ENCODE measurements at places on chromosomes 1 and 21.

DNA sequence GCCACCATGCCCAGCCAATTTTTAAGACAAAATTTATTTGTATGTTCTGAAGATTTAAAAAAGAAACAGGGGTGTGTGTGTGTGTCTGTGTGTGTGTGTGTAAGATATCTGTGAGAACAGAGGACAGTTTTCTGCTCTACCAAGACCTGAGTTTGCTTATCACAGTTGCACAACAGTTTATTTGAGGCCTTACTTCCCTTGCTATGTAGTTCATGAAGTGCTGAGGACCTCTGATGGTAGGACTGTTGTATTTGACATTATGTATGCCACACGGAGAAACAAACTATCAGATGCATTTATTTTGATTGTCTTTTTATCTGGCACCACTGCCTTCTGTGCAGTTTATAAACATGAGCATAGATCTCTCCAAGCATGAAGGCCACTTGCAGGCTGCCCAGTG is 355.2 kb downstream of the PBX1 start:
- DNase-seq: no peak

GRCh38 chr1:87225171-87225570 is 103.5 kb upstream of the LMO4 start:
- no peak for DNase-seq

DNA sequence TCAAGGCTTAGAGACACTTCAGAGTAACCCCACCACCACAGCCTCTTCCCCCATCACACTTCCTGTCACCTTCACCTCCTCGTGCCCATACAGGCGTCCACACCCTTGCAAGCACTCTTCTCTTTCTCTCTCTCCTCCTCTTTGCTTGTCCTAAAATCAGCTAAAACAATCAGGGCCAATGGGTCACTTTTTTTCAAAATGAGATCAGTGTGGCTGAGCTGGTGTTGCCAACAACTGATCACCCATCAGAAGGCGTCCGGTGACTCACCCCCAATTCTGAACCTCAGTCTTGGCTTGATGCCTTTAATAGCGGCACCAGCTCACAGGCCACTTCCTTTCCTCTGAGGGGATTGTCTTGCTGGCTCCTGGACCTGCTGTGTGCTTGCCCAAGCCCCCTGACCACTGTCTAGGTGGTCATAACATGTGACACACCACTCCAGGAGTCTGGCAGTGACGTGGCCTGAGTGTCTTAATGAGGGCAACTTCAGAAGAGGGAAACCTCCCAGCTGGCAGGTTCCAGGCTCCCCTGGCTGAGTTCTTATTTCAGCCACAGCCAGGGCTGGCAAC is 1.6 kb downstream of the DRAXIN start:
- no peak for DNase-seq

GRCh38 chr1:193355626-193356025 is 169.2 kb upstream of the B3GALT2 start:
- peak; percentile 33 for DNase-seq

- peak; percentile 32 for DNase-seq
Measured at GRCh38 chr1:12477936-12478611, 139.9 kb downstream of the DHRS3 start.

DNA sequence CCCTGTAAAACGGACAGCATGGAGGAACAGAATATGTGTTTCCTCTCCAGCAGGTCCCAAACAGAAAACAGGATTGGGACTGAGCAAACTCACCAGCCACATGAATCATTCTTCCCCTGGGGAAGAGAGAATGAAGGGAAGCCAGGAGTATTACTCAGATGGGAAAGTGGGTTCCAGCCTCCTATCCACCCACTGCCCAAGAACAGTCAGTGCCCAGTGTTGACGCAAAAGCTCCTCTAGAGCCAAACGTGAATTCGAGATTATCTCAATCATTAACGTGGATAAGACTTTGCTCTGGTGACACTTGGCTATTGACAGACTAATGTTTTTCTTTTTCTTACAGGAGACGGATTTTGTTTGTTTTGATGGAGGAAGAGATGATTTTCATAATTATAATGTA is 9.3 kb downstream of the MIA3 start:
- no peak for DNase-seq

GRCh38 chr1:230503726-230504125 is 77.6 kb upstream of the PGBD5 start:
- peak; percentile 21 for DNase-seq

- no peak for DNase-seq
Measured at GRCh38 chr1:13517193-13517812, 3.5 kb upstream of the LRRC38 start.

GRCh38 chr1:52706941-52707926 is 9.1 kb upstream of the COA7 start:
- no peak for DNase-seq

- DNase-seq: peak; percentile 36
Measured at GRCh38 chr1:28359592-28360239, 9.8 kb upstream of the PHACTR4 start.

DNA sequence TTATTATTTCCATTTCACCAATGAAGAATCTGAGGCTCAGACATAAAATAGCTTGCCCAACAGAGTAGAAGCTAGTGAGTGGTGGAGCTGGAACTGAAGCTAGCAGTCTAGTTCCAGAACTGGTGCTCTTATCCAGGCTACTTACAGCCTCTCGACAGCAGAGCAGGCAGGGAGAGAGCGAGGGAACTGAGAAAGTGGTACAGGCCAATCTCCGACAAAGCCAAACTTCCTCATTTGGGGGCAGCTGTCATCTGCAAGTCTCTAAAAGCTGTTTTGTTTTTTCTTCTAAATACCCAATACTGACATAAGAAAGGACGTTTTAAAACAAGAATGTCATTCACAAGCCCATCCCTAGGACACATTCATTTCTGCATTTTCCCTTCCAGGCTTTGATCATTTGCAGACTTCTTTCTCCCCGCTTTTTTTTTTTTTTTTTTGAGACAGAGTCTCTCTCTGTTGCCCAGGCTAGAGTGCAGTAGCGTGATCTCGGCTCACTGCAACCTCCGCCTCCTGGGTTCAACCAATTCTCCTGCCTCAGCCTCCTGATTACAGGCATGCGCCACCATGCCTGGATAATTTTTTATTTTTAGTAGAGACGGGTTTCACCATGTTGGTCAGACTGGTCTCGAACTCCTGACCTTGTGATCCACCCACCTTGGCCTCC is 20.0 kb downstream of the YIPF1 start:
- DNase-seq: no peak

GRCh38 chr1:41639332-41639936 is 155.0 kb upstream of the EDN2 start:
- no peak for DNase-seq

GRCh38 chr1:152440635-152441471 is 26.8 kb upstream of the CRNN start:
- DNase-seq: peak; percentile 48

GRCh38 chr1:181083842-181084605 is 4.5 kb upstream of the IER5 start:
- DNase-seq: peak; percentile 88
